ENCODE measurements at places on chromosomes 11 and 22. TPM values are rescaled to one million over a fixed set of nuclear protein-coding genes. Genes with fewer than 3 reads are reported as not detected.

DNA sequence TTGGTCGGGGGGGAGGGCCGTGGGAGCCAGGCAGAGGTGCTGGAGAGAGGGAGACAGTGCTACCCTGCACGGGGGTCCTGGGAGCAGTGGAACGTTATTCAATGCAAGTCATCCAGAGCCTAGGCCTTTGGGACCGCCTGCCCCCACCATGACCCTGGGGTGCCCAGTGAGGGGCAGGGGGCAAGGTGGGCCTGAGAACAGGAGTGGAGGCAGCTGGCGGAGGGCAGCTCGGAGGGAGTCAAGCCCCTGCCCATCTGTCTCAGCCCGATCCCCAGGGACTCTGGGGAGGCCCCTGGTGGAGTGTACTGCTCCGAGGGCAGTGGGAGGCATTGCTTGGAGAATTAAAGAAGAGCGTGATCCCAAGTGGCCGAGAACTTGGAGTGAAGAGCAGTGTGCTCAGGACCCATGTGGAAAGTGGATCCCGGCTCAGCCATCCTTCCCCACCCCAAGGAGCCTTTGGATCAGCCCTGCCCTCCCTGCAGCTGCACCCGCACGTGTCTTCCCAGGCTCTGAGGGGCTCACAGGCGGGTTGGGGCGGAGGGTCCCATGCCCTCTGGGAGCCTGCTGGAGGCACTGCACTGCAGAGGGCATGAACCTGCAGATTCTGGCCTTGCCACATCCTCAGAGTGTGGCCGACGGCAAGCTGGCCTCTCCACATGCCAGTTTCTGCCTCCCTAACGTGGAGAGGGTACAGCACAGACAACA lies 34.0 kb upstream of the SMIM38 start:
- no peak for DNase-seq

- DNase-seq = no peak
Measured at GRCh38 chr22:42073621-42074041, 417 bp upstream of the PHETA2 start.

NXPE1 gene
- total RNA-seq = not detected

GRCh38 chr11:117097014-117097388 lies 1.2 kb downstream of the SIK3 start:
- no peak for DNase-seq
